ENCODE measurements at places on chromosomes 4 and X.

- peak; percentile 23 for DNase-seq
Observed at GRCh38 chrX:19887911-19888879, 795 bp upstream of the SH3KBP1 start.

GRCh38 chr4:92447255-92447905 lies 143.6 kb downstream of the GRID2 start:
- DNase-seq: no peak

- no peak for DNase-seq
Observed at GRCh38 chrX:35458142-35458541, 340.0 kb upstream of the MAGEB16 start.

DNA sequence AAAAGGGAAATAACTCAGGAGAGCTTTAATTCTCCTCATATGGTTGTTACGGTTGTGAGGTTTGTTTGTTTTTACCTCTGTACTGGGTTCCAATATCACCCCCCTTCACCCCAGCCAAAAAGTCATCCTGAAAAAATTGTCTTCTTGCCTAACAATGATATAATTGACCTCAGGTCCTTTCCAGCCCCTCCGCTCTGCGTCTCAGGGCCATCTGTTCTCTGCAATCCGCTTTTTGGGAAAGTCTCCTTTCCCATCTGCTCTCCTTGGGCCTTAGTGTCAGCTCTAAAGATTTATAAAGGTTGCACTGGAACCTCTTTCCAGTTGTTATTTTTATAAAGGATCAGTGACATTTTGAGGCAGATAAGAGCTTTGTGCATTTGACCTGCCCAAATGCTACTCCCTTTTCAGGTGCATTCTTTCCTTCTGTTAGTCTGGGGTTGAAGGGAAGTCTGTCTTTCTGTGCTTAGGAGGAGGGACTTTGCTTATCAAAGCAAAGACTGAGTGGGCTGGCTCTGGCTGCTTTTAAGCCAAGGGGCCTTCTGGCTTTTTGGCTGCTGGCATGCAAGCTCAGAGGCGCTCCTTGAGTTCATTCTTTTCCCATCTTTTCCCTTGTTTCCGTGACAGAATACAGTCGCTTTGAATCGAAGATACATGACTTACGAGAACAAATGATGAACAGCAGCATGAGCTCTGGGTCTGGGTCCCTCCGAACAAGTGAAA lies 34.1 kb downstream of the DLG3 start:
- DNase-seq: no peak

- DNase-seq: no peak
Observed at GRCh38 chr4:122775039-122775438, 42.5 kb downstream of the BBS12 start.

DNA sequence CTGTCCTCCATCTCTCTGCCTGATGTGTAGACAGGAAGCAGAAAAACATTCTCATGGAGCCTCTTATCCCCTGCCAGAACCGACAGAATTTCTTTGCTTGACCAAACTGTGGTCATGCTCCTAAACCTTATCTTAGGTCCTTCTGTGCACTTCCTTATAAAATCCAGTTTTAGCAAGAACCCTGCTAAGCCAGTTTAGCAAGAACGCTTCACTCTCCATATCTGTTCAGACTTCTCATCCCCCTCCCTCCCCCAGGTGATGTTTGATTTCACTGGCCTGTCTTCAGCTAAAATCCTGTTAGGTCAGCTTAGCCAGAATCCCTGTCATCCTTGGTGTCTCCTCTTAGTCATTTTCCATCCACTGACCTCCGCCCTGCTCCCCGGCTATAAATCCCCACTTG lies 1130.9 kb upstream of the PRKX start:
- DNase-seq: peak; percentile 54

- peak; percentile 62 for DNase-seq
Observed at GRCh38 chr4:138919094-138919936, 96.3 kb upstream of the NOCT start.

DNA sequence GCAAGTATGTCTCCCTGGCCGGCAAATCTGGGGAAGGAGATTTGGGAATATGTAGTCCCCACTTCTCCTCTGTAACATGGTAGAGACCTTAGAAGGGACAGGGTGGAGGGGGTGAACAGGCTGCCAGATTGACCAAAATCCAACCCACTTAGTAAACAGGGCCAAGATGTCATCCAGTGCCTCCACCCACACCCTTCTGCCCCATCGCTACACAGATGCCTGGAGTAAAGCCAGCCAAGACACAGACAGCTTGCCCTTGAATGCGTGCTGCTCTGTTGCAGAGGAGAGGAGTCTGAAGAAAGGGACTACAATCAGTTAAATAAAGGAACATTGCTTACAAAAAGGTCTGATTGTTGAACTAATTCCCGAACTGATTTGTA lies 160.1 kb upstream of the LDB2 start:
- no peak for DNase-seq

DNA sequence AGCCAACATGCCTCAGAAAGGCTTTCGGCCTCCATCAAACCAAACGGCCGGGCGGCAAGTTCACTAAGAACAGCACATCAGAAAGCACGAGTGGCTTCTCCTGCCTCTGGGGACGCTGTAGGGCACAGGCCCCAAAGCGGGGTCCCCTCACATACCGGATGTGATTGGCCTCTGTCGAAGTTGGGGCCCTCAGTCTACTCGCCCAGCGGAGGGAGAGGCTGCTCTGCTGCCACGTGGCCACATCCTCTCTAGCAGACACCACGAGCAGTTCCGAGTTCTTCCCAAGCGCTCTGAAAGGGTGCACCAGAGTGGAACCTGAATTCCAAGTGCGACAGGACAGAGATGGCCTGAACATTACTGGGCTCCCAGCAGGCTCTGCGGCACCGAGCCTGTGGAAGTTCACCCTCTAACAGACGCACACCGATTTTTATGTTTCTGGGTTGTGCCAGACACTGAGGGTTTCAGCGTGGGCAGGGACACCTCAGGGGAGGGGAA lies 21.1 kb downstream of the NOP14 start:
- no peak for DNase-seq

- no peak for DNase-seq
Observed at GRCh38 chrX:40012039-40012867, 85.5 kb downstream of the BCOR start.

DNA sequence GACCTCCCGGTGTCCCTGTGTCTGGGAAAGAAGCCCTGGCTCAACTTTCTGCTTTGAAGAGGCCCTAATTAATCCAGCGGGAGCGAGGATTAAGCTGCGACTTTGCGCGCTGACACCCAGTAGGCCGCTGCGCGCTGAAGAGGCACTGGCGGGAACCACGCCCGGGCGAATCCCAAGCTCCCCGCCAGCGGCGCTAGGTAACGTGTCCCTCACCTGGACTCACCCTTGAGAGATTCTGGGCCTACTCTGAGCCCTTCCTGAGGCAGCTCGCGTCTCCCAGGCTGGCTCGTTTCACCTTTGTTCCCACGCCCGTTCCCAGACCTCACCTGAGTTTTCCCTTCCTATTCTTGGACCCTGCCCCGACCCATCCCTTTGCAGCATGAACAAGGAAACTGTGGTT lies 616 bp upstream of the KLHL34 start:
- DNase-seq: no peak

Measured in LNCaP clone FGC (cell line).